ENCODE measurements at places on chromosomes 3 and 15.

- DNase-seq, result no peak
These were observed 71.8 kb downstream of the RBPMS2 start for GRCh38 chr15:64703632-64703959.

- DNase-seq, result no peak
These were observed 246.7 kb downstream of the MCTP2 start for GRCh38 chr15:94477913-94478553.

DNA sequence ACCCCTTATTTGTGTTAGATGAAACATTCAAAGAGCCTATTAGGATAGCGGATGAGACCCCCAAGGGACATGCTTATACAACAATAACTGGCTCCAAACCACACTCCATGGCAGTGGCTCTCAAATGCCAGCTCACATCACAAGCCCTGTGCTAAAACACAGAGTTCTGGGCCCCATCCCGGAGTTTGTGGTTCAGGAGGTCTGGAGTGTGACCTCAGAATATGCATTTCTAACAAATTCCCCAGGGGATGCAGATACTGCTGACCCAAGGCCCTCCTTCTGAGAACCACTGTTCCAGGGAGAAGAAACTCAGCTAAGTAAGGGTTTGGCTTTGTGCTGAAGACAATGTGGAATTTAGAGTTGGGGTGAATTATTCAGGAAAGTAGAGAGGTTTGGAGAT, 3.6 kb downstream of the CCRL2 start:
- DNase-seq, result no peak

DNA sequence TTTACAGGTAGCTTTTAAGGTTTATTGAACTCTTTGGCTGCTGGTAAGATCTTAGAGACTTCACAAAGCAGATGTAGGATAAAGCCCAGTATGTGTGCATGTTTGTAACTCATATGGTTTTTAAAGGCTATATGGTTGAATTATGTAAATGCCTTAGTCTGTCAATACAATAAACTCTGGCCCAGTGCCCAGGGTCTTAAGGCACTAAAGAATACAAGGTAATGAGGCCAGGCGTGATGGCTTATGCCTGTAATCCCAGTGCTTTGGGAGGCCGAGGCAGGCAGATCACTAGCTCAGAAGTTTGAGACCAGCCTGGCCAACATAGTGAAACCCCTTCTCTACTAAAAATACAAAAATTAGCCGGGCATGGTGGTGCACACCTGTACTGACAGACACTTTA, 170.3 kb upstream of the CGNL1 start:
- no peak for DNase-seq

DNA sequence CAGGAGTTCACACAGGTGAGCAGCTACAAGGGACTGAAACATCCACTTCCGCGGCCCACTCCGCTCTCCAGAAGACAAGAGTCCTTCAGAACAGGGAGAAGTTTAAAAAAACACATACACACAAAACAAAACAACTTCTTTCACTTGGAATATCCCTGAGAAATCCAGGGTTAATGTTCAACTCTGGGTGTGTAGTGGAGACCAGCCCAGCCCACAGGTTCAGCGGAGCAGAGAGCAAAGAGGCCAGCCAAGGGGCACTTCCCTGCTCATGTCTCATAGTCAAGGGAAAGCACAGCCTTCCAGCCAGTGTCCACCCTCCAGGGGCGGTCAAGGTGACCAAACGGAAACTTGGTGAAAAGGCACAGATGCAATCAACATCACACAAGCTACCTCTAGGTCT, 41.6 kb downstream of the WNT5A start:
- DNase-seq, result peak; percentile 68

- DNase-seq, result peak; percentile 18
These were observed 611 bp upstream of the BNIP2 start for GRCh38 chr15:59689626-59690236.

- DNase-seq, result no peak
These were observed 55.7 kb downstream of the CEMIP start for GRCh38 chr15:80834906-80835305.

DNA sequence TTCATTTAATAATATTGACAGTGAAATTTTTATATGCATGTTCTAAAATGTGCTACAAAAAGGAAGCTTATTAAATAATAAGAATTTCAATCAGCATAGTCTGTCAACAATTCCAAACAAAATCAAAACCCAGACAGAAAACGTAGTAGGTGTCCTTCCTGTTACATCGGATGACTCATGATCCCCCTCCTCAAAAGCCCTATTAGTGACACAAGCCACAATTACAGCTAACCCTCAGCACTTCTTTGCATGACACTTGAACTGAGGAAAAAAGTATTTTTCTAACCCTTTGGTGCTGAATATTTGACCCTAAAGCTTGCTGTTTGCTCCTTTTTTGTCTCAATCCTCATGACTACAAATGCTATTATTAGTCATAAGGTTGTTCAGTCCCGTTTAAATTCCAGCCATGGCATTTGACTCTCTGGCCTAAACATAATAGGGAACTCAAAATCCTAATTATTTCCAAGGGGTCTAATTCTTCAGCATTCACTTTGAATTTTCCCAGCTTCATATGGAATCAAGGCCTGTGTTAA, 78.1 kb downstream of the COL8A1 start:
- no peak for DNase-seq

DNA sequence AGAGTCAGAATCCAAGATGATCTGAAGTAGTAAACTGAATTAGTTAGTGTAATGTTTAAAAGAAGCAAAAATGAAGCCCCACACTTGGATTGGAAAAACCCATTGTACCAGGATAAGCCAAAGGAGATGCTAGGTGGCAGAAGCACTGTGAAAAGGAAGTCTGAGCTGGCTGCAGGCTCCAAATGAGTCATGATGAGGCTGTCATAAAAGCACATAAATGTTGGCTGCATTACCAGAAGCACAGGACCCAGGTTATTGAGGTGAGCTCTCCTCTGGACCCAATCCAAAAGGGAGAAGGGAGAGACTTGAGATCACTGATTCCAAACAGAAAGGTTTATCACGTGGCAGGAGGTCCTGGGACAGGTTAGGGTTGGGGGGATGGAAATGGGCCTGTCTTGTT, 3.2 kb upstream of the ACAN start:
- DNase-seq, result no peak

GRCh38 chr15:76342382-76343201, 6.0 kb downstream of the ISL2 start:
- no peak for DNase-seq

DNA sequence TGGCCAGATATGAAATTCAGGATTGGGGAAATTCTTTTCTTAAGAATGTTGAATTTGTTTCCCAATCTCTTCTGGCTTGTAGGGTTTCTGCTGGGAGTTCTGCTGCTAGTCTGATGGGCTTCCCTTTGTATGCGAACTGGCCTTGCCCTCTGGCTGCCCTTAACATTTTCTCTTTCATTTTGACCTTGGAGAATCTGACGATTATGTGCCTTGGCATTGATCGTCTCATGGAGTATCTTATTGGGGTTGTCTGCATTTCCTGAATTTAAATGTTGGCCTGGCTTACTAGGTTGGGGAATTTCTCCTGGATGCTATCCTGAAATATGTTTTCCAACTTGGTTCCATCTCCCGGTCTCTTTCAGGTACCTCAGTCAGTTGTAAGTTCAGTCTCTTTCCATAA, 152.2 kb downstream of the CFAP20DC start:
- no peak for DNase-seq

DNA sequence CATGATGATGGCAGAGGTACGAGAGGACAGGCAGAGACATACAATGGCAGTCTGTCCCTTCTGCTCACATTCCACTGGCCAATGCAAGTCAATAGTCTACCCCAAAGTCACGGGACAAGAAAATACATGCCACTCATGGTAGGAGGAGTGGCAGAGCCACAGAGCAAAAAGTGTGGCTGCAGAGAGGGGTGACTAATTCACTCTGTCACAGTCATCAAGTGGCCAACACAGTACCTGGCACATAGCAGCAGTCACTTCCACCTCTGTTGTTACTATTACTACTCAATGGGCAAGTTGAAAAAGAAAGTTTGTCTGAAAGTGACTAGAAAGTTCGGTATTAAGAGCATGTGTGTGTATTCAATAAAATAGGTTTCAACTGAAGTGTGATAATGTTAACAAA, 91.4 kb downstream of the SMAD3 start:
- no peak for DNase-seq

GRCh38 chr3:99638167-99638948, at the start of gene COL8A1:
Gene COL8A1 (plus strand): TSS chr3:99638594. CDS start chr3:99790683, 152,089 bp downstream.
- DNase-seq, result peak; percentile 27

GRCh38 chr15:32905481-32905880, 187.7 kb downstream of the GREM1 start:
- DNase-seq, result no peak

DNA sequence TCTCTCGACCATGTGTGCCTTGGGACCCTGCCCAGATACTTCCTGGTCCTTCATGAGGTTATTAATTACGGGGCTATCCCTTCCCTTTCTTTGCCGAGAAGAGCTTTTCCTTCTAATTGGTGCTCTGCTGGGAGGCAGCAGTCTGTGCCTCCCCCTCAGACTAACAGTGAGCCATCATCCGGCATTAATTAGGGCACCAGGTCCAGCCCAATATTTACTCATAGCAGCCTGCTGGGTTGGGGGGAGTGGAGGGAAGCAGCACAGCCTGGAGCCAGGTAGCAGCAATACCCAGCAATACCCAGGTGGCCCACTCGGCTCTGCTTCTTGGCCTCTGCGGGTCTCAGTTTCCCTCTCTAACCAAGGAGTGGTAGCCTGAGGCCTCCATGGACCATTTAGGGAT, 20.1 kb downstream of the CACNA2D2 start:
- DNase-seq, result no peak

DNA sequence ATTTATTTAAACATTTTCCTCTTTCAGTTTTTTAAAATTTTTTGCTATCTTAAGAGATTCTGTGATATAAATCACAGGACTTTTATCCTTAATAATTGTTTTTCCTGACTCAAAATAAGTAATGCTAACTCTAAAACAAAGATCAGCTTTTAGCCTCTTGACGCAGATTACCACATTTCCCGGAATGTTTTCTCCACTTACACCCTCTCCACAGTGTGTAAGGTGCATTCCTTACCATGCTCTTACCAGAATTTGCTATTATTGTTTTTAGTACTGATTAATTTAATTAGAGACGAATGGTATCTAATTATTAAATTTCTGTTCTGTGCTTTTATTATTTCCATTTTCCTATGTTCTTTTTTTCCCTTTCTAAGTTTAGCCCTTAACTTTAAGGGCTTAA, 34.8 kb downstream of the GUCA1C start:
- DNase-seq, result no peak

DNA sequence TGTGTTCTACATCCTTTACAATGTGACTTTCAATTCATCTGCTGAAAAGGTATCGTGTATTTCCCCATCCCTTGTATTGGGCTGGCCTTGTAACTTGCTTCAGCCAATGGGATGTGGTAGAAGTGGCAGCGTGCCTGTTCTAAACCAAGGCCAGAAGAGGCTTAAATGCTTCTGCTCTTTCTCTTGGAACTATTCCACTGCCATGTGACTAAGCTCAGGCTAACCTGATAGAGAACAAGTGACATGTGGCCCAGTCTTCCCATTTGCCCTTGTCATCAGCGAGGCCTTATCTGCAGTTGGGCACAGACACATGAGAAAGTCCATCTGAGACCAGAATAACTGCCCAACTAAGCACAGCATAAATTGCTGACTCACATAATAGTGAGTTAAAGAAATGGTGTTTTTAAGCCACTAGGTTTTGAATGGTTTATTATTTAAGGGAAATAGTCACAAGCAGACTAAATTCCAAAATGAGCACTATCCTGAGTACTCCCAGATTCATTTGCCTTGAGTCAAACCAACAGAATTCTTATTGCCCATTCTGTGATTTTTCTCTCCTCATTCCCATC, 230.2 kb downstream of the CPNE4 start:
- DNase-seq, result no peak

GRCh38 chr3:127089486-127090145, 103.3 kb upstream of the PRR23E start:
- no peak for DNase-seq

DNA sequence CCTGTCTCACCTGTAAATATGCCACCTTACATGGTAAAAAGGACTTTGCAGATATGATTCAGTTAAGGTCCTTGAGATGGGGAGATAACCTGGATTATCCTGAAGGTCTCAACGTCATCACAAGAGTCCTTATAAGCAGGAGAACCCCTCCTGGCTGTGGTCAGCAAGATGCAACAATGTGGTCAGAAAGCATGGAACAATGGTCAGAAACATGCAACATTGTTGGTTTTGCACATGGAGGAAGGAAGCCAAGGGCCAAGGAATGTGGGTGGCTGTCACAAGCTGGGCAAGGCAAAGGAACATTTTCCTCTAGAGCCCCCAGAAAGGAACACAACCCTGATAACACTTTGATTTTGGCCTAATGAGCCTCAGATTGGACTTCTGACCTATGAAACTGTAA, 9.4 kb upstream of the SUMF1 start:
- DNase-seq, result no peak

- no peak for DNase-seq
These were observed 30.3 kb upstream of the CTNNB1 start for GRCh38 chr3:41169023-41169422.

GRCh38 chr15:85003593-85004312, 22.1 kb downstream of the PDE8A start:
- DNase-seq, result no peak

GRCh38 chr3:158802409-158803268, 785 bp downstream of the MFSD1 start:
- DNase-seq, result no peak
